Esophagus muscularis mucosa (tissue), 4 donors: ENCODE measurements at places on chromosomes 7 and 10.

- H3K4me3 ChIP-seq, result no peak overlapping the region
- H3K27ac ChIP-seq, result no peak overlapping the region
- H3K27me3 ChIP-seq, result no peaks in the 10 kb centered on the region
- H3K4me1 ChIP-seq, result no peaks in the 10 kb centered on the region
Observed at GRCh38 chr7:7148798-7149481, 33.4 kb upstream of the C1GALT1 start.

DNA sequence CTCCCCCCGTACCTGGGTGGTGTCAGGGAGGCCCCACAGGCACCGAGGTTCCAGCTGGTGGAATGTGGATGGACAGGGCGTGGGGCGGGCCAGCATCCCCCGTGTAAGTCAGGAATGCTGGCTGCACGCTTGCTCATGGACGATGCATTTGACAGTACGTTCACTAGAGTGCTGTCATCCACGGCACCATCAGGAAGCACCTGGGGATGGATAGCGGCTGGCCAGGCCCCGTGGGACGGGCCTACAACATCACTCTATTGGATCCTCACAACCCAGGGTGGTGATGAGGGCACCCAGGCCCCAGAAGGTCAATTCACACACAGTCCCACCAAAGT, 63.6 kb downstream of the INSIG1 start:
- H3K27me3 ChIP-seq, result peaks cover 3% of the 10 kb centered on the region
- DNase-seq, result no peak
- no peaks in the 10 kb centered on the region for H3K4me1 ChIP-seq
- H3K27ac ChIP-seq, result no peak overlapping the region
- H3K36me3 ChIP-seq, result no peaks in the 10 kb centered on the region

- H3K36me3 ChIP-seq, result no peaks in the 10 kb centered on the region
- H3K4me1 ChIP-seq, result peaks cover 8% of the 10 kb centered on the region
- H3K27ac ChIP-seq, result peak overlapping the region; percentile 38
- peak overlapping the region; percentile 45 for H3K4me3 ChIP-seq
- H3K27me3 ChIP-seq, result no peaks in the 10 kb centered on the region
Observed at GRCh38 chr7:158016180-158017097, 571.2 kb downstream of the PTPRN2 start.

DNA sequence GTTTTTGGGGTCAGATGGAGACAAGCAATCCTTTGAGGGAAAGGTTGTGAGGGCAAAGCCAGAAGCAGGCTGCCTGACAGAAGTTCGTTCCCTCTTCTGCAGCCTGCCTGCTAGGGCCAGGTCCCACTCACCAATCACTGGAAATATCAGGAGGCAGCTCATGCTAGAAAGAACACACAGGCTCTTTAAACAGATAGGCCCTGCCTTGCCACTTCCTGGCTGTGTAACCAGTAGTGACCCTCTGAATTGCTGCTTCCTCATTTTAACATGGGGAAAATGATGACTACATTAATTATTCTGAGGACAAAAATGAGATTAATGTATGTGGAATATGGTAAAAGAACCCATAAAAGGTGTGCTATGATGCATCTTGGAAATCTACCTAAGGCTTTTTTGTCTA, 50.5 kb upstream of the MRLN start:
- peaks cover 62% of the 10 kb centered on the region for H3K36me3 ChIP-seq
- no peak overlapping the region for H3K4me3 ChIP-seq

DNA sequence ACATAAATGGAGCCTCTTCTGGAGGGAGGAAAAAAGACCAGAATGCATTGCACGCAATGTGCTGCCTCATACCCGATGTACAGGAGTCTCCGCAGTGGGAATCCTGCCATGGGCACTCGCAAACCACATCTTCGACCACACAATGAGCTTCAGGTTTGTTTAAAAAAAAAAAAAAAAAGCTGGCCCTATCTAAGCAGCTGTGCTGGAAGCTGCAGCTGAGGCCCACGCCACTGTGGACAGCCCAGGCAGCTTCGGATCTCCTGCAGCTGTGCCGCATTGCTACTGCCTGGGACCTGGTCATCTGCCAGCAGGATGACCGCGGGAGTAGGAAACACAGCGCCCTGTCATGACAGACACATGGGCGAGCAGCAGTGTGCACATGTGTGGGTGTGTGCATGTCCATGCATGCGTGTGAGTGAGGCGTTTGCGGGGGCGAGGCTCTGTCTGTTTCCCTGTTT, 26.0 kb downstream of the EN2 start:
- no peak overlapping the region for H3K27ac ChIP-seq
- no peaks in the 10 kb centered on the region for H3K4me1 ChIP-seq
- H3K4me3 ChIP-seq, result no peak overlapping the region
- H3K36me3 ChIP-seq, result no peaks in the 10 kb centered on the region
- DNase-seq, result no peak
- peaks cover 7% of the 10 kb centered on the region for H3K27me3 ChIP-seq
